Activated T-cell treated with anti-CD3 and anti-CD28 coated beads, Interleukin-2, amount 50 U/mL, for 72 hours (primary cell): ENCODE measurements at places on chromosomes 13 and 19. TPM values are rescaled to one million over a fixed set of nuclear protein-coding genes. Genes with fewer than 3 reads are reported as not detected.

The TRPC4 gene
- total RNA-seq = not detected

GRCh38 chr13:47955836-47956235, 45.2 kb downstream of the SUCLA2 start:
- H3K27me3 ChIP-seq = no peaks in the 10 kb centered on the region
- no peak for DNase-seq
- no peak overlapping the region for H3K27ac ChIP-seq

The C19orf38 gene
- 6.2 TPM for total RNA-seq

The SOX1 gene
- not detected for total RNA-seq

DNA sequence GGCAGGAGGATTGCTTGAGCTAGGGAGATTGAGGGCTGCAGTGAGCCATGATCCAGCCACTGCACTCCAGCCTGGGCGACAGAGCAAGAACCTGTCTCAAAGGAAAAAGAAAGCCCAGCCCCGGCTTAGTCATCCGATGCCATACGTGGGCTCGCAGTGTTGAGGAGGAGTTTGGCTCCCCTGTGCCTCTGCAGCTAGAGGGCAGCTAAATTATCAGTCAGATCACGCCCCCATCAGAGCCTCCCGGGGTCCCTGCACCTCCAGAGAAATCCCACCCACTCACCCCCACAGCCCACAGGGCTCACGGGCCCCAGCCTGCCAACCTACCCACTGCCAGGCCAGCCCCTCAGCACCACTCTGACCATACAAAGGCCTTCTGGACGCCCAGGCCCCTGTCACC, 27.6 kb downstream of the MAU2 start:
- no peak overlapping the region for H3K4me3 ChIP-seq
- no peaks in the 10 kb centered on the region for H3K4me1 ChIP-seq
- H3K27ac ChIP-seq = no peak overlapping the region
- DNase-seq = no peak
- H3K27me3 ChIP-seq = no peaks in the 10 kb centered on the region

The BST2 gene
- total RNA-seq = 40.9 TPM

The SIGLEC8 gene
- not detected for total RNA-seq

DNA sequence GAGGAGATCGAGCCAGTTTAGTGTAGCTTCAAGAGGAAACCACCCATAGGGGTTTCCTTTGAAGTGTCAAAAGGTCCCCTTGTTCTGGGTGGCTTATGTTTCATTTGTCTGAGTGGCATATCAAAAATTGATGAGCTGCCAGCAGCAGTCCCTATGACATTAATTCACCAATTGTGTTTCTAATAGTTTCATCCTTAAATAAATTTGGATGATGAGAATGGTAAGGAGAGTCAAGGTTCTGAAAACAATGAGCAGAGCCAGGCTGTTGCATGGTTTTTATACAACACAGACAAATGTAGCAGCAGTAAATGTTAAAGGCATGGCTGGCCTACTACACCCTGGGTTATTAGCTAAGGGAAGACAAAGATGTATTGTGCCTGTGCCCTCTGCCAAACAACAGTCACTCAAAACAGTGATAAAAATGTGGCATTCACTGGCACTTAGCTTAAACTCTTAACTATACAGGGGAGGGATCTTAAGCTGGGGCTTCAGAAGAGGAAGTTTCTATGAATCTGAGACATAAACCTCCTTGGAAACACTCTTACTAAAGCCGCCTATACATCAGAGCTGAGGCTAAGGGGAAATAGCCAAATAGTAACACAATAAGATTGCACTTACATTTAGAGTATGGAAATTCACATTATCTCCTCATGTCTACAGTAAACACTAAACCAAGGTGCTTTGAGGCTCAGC, 200.5 kb downstream of the POU4F1 start:
- no peak overlapping the region for H3K27ac ChIP-seq
- no peaks in the 10 kb centered on the region for H3K4me1 ChIP-seq
- H3K27me3 ChIP-seq = no peaks in the 10 kb centered on the region
- no peak for DNase-seq
- no peaks in the 10 kb centered on the region for H3K36me3 ChIP-seq

The RGL3 gene
- not detected for total RNA-seq

- DNase-seq = peak; percentile 71
- no peak within 1 kb of the TSS for H3K4me3 ChIP-seq
- H3K27ac ChIP-seq = no peak within 1 kb of the TSS
- peaks cover 3% of the 10 kb centered on the region for H3K36me3 ChIP-seq
- H3K27me3 ChIP-seq = peaks cover 6% of the 10 kb centered on the region
Observed at GRCh38 chr19:3606690-3607289, at the start of gene TBXA2R. TSS of gene TBXA2R (minus strand) at chr19:3606875. CDS start at chr19:3600634, 6,241 bp downstream.

DNA sequence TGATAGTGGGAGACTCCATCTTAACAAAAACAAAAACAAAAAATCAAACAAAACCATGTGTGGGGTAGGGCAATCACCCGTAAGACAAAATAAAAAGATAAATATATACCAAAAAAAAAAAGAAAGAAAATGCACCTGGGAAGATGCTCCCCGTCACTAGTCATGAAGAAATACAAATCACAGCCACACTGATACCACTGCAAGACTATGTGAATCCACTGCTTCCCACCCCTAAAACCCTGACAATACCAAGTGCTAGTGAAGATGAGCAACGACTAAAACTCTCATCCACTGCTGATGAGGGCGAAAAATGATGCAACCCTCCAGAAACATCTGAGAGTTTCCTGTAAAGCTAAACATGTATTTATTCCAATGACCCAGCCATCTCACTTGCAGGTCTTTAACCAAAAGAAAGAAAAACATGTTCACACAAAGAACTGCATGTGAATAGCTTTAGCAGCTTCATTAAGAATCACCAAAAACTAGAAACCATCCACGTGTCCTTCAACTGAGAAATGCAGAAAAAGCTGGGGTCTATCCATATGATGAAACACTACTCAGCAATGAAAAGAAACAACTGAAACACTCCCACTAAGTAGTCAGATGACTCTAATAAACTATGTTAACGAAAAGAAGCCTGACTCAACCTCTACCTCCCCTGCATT, 31.7 kb downstream of the BRD4 start:
- peak overlapping the region; percentile 92 for H3K27ac ChIP-seq
- H3K4me3 ChIP-seq = peak overlapping the region; percentile 89
- DNase-seq = peak; percentile 70
- H3K36me3 ChIP-seq = peaks cover 30% of the 10 kb centered on the region

The HSPB6 gene
- 1.4 TPM for total RNA-seq

DNA sequence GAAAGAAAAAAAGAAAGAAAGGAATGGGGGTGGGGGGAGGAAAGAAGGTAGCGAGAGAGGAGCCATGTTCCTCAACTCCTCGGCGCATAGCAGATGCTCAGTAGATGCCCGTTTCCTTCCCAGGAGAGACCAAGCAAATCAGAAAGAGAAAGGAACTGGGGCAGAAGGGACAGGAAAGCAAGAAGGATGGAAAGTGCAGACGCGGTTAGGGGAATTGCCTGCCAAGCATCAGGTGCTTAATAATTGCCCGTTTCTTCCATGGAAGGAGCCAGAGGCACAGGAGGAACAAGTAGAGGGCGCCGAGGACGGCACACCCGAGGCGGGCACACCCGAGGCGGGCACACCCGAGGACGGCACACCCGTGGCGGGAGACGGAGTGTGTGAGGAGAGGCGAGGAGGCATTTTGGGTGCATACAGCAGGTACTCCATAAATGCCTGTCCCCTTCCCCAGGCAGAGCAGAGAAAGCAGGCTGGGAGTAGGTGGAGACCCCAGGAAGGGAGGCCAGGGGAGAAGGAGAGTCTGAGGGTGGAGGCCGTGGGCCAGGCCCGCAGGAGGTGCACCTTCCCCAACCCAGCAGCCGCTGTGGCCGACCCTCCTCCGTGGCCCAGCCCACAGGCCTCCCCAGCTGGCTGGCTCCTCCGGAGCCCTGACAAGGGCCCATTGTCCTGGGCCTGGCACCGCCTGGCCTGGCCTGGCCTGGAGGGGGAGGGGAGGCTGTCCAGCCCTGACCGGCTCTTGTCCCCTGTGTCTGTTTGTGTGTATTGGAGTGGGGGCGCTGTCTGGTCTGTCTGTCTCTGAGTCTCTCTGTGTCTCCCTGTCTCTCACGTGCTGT, 14.6 kb downstream of the JOSD2 start:
- H3K4me1 ChIP-seq = peaks cover 11% of the 10 kb centered on the region
- no peaks in the 10 kb centered on the region for H3K36me3 ChIP-seq

The CGB3 gene
- total RNA-seq = not detected

DNA sequence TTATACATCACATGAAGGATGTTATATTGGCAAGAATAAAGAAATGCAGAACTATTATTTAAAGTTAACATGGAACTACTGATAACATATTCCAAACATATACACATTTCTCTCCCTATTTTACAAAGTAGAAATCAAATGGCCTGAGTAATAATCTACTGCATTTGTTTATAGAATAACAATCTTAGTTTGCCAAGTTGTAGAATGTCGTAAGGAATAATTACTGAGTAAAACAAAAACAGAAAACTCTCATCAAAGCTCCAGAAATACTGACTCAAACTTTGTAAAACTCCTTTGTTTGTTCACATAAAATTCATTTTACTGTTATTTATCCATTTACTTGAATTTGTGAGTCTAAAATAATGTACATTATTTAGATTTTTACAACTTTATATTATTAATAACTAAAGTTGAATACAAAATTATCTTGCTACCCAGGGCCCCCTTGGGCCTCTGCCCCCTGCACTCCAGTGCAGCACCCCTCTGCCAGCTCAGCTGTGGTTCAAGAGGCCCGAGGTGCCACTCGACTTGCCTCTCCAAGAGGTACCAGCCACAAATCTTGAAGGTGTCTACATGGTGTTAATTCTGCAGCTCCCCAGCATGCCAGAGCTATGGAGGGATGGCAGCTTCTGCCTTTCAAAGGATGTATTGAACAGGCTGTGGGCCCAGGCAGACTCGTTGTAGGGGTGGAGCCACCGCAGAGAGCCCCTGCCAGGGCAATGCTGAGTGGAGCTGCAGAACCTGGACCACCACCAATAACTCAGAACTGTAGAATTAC, 2819.7 kb downstream of the PCDH9 start:
- H3K4me1 ChIP-seq = no peaks in the 10 kb centered on the region
- H3K4me3 ChIP-seq = no peak overlapping the region
- peaks cover 1% of the 10 kb centered on the region for H3K36me3 ChIP-seq

GRCh38 chr13:64506246-64506645, 2723.9 kb downstream of the PCDH9 start:
- no peaks in the 10 kb centered on the region for H3K27me3 ChIP-seq
- no peaks in the 10 kb centered on the region for H3K4me1 ChIP-seq
- H3K4me3 ChIP-seq = no peak overlapping the region
- no peaks in the 10 kb centered on the region for H3K36me3 ChIP-seq
- H3K27ac ChIP-seq = no peak overlapping the region
- DNase-seq = no peak

DNA sequence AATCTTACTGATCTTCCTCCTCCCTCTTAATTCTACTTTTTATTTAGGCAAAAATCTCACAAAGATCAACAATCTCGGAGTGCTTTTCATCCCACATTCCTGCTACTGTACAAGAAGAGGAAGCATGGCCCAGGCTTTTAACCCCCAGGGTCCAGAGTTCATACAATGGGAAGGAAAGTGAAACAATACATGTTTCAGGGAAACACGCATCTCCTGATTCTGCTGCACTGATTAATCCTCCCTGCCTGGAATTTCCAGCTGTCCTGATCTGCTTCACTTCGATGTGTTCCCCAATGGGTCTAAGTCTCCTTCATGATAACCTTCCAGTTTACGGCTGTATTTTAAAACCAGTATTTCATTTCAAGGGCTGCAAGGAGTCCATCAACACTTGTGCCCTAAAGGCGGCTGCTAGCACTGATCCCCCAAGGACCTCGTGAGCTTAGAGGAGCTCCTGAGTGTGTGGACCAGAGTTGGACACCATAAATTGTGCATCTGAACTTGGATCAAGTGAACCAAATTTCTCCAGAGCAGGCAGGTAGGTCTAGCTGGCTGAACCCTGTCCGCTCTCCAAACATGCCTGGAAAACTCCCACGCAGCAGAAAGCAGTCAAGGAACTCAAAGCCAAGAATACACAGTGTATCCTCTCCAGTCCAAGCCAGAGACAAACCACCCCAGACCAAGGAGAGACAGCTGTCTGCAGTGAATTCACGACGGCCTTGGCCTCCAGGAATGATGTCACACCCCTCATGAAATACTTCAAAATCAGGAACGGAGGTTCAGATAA, 44.3 kb downstream of the COL4A1 start:
- no peak overlapping the region for H3K4me3 ChIP-seq
- no peaks in the 10 kb centered on the region for H3K4me1 ChIP-seq
- DNase-seq = no peak
- peaks cover 60% of the 10 kb centered on the region for H3K27me3 ChIP-seq

- DNase-seq = no peak
- peaks cover 16% of the 10 kb centered on the region for H3K4me1 ChIP-seq
- no peak overlapping the region for H3K27ac ChIP-seq
- H3K27me3 ChIP-seq = peaks cover 26% of the 10 kb centered on the region
Observed at GRCh38 chr19:46648060-46648960, 12.3 kb upstream of the GNG8 start.

DNA sequence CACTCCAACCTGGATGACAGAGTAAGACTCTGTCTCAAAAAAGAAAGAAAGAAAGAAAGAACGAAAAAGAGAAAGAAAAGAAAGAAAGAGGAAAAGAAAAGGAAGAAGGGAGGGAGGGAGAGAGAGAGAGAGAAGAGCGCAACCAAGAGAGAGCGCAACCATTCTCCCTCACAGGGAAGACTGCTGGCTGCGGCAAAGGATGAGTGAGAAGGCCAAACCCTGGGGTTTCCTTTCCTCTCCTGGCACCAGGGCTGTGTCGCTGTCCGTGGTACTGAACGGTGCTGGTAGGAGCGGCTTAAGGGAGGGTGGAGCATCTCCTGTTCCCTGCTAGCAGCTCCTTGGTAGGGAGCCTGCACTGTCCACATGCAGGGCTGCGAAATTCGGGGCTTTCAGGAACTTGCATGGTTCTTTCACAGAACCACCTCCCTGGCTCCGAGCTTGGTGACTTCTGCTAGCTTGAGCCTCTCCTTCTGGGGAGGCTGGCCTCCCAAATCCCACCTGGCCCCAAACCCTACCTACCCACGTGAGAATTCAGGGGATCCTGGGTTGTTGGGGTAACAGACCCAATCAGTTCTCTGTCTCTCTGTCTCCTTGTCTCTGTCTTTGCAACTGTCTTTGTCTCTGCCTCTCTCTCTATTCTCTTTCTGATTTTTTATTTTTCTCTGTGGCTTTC, 51.1 kb upstream of the ZNRF4 start:
- H3K36me3 ChIP-seq = peaks cover 2% of the 10 kb centered on the region
- no peak overlapping the region for H3K27ac ChIP-seq
- H3K27me3 ChIP-seq = peaks cover 13% of the 10 kb centered on the region
- no peaks in the 10 kb centered on the region for H3K4me1 ChIP-seq
- peak; percentile 66 for DNase-seq

The MYH14 gene
- total RNA-seq = not detected

GRCh38 chr13:76812206-76812897, 73.9 kb downstream of the KCTD12 start:
- H3K4me3 ChIP-seq = no peak overlapping the region
- no peak overlapping the region for H3K27ac ChIP-seq
- H3K4me1 ChIP-seq = no peaks in the 10 kb centered on the region
- no peaks in the 10 kb centered on the region for H3K36me3 ChIP-seq
- peaks cover 23% of the 10 kb centered on the region for H3K27me3 ChIP-seq
- no peak for DNase-seq

DNA sequence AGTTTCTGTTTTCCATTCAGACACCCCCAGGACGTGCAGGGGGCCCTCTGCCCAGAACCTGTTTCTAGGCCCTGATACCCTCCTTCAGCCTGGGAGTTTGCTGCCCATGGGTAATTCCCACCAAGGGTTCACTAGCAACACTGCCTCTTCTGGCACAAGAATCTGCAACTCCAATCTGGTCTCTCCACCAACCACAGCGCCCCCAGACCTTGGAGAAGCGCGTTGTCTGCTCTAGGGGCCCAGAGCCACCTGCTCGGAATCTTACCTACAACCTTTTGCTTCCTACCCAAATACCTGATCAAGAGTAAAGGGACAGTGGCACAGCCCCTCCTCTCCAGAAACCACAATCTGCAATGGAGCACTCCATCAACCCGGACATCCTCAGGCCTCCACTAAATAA, 763 bp downstream of the ZNF180 start:
- DNase-seq = no peak
- H3K4me1 ChIP-seq = peaks cover 37% of the 10 kb centered on the region
- H3K27ac ChIP-seq = peak overlapping the region; percentile 51
- H3K4me3 ChIP-seq = peak overlapping the region; percentile 98
- peaks cover 50% of the 10 kb centered on the region for H3K36me3 ChIP-seq
